ENCODE measurements at places on chromosomes 5 and 9. TPM values are rescaled to one million over a fixed set of nuclear protein-coding genes. Genes with fewer than 3 reads are reported as not detected.

SLC12A2 gene
- 160 TPM for total RNA-seq

- DNase-seq: no peak
Observed at GRCh38 chr5:88251048-88251711, 17.5 kb downstream of the TMEM161B start.

TENT4A gene
- total RNA-seq: 18.5 TPM

SPATA9 gene
- total RNA-seq: 0.31 TPM

DNA sequence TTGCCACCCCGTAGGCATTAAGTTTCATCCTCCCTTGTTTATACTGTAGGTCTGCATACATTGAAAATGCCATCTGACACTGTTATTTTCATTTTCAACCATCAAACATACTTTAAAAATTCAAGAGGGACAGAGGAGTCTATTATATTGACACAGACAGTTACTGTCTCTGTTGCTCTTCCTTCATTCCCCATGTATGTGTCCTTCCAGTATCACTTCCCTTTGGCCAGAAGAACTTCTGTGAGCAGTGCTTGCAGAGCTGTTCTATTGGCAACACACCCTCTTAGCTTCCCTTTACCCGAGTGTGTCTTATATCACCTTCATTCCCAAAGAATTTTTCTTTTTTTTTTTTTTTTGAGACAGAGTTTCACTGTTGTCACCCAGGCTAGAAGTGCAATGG, 42.8 kb downstream of the RASGEF1C start:
- no peak for DNase-seq

DNA sequence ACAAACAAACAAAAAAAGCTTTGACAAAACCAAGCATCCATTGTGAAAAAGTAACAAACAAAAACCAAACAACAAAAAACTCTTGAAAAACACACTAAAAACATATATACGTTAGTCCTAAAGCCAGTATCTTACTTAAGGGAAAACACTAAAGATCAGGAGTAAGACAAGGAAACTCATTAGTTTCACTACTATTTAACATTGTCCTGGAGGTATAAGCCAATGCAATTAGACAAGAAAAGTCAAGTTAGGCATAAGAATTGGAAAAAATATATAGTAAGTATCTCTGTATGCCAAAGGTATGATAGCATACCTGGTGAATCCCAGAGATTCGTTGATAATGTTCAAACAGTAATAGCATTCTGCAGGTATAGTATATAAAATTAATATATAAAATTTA, 21.8 kb upstream of the UBTD2 start:
- DNase-seq: no peak

ZNF79 gene
- total RNA-seq: 6.8 TPM

PCDHGB5 gene
- 4.0 TPM for total RNA-seq

ROPN1L gene
- total RNA-seq: not detected

DNA sequence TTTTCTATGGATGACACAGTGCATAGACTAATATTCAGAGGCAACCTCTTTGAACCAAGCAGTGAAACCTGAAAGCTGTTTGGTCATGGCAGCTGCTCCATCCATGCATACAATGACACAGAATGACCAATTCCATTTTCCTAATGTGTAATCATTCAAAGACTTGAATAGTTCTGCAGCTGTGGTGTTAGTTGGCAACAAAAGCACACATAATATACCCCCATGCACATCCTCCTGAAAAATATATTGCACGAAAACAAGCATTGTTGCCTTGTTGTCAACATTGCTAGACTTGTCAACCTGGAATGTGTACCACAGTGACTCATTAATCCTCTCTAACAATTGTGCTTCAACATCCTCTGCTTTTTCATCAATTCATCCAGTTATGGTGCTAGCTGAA, 71.0 kb upstream of the SEMA6A start:
- no peak for DNase-seq

SEMA6A gene
- 100 TPM for total RNA-seq

RLN1 gene
- total RNA-seq: 0.70 TPM

- DNase-seq: no peak
Observed at GRCh38 chr5:35359859-35360258, 129.6 kb upstream of the PRLR start.

DNA sequence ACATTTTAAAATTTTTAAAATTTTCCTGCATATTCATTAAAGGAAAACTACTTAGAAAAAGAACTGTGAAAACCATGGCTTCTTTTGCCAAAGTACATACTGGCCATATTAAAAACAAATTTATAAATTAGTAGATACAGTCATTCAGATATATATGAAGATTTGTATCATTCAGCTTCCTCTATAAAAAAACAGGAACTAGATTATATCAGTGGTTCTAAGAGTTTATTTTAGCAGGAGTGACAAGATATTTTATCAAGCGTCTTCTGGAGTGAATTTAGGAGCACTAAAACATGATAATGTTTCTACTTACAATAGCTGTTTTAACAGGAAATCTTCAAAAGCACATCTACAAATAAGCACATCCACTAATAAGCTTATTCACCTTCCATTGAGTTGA, 171.4 kb downstream of the RAPGEF6 start:
- no peak for DNase-seq

DNA sequence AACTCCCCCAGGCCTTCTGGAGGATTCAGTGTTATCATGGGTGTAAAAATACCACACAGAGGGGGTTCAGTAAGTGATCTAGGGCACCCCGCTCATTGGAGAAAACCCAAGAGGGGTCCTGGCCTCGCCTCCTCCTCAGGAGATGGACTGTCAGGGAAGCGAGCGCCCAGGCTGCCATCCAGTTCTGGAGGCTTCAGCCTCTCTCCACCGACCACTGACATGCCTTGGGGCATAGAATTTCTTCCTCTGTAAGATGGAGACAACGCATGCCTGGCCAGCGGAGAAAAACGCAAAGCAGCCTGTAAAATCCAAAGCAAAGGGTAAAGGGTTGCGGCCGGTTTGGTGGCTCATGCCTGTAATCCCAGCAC, 165.4 kb downstream of the COL23A1 start:
- no peak for DNase-seq

- DNase-seq: no peak
Observed at GRCh38 chr9:132032238-132032950, 47.3 kb downstream of the MED27 start.

DNA sequence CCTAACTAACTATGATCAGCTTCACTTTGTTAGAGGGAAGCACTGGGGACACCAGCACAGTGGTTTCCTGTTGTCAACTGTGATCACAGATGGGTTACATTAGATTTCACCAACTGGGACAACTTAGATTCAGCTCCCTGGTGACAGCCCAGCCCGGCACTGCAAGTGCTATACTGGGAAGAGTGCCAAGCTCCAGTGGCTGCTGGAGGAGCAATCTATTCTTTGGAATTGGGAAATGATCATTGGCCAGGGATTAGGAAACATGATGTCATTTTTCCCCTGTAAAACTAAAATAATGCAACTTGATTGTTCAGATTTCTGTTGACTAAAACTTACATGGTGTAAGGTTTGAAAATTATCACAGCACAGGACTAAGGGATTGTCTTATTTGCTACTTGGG, 33.2 kb downstream of the PTGR1 start:
- no peak for DNase-seq

LCNL1 gene
- total RNA-seq: 0.06 TPM

DNA sequence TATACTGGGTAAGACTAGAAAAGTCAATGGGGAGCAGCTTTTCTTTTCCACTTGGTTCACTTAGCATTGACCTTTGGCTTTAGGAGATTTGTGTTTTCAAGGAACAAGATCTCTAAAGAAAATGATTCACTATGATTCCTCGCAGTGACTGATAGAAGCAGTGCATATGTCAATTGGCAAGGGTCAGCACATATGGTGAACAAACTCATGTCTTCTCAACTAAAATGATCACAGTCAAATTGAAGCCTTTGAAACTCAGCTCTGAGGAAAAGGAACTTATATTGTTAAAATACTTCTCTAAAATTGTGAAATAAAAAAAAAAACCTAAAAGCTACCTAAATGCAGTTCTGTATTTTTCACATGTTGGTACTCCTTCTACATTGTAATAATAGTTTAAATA, 43.2 kb upstream of the IL7R start:
- no peak for DNase-seq

GRCh38 chr9:37187292-37187691, 66.9 kb downstream of the ZCCHC7 start:
- DNase-seq: peak; percentile 26

MTRR gene
- total RNA-seq: 37.4 TPM
